GM23248 (cell line): ENCODE measurements at places on chromosomes 12 and 14.

GRCh38 chr14:94009767-94010166 is 12.7 kb downstream of the CCDC197 start:
- peak; percentile 64 for DNase-seq

DNA sequence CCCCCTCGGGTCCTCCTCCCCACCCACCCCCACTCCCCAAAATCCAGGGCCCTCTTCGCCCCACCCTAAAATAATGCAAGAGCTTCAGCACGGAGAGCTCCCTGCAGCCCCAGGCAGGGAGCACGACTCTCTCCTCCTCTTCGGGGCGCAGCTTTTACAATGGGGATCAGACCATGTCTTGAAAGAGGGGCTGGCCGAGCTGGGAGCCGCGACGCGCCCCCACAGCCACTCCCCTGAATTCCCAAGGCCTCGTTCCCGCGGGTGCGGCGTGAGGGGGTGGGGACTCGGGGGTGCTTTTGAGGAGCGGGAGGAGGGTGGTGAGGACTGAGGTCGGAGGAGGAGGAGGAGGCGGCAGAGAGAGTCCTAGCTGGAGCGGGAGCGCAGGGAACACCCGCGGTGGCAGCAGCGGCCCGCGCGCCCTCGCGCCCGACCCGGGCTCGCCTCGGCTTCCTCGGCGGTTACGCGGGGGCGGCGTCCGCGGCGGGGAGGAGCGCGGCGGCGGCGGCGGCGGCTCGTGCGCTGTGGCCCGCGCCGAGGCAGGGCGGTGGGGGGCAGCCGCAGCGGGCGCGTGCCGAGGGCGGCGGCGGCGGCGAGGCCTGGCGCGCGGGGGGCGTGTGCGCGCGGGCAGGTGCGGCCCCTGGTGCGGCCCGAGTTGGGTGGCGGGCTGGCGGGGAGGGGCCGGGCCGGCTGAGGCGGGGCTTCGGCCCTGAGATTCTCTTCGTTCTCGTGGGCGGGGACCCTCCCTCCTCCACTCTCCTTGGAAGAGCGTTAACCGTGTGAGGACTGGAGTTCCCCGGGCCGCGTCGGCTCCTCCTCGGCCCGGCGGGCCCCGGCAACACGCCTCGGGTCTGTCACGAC is at the start of gene ANKS1B:
ANKS1B (minus strand) TSS at position 666 of the 858 bp plus-strand sequence. CDS start 699 bp downstream, outside the sequence.
- DNase-seq, result peak; percentile 63

DNA sequence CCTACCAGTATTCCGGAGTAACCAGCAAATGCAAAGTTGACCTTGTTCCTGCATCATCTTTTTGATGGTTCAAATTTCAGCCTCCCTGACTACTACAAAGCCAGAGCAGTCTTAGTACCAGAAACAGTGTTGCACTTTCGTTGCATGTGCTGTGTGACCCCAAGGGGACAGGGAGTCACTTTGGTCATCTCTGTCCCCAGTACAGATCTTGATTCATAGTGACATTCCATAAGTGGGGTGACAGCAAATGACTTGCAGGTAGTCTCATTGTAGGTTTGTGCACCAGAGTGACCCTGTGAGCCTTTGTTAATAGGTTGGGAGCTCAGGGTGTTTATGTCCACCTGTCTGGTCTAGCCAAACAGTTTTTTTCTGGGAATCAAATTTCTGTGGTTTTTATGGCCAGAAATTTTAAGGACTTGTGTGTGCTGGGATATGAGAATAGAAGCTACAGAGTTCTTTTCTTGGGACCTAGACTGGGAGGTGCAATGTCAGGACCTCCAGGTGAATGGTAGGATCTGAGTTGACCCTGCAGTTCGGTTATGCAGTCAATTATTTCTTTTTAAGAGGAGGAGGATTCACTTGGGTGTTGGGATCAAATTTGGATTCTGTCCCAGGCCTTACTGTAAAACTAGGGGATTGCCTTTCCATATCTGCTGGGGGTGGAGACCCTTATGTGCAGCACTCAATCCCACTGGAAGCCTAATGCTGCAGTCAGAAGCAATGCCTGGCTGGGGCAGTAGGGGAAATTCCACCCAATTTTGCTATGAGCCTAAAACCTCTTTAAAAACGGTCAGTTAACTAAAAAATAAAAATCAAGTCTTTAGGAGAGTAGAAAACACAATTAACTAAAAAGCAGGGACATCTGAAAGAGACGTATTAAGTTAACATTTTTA is 10.1 kb downstream of the EIF5 start:
- no peak for DNase-seq

- no peak for DNase-seq
Measured at GRCh38 chr12:101375573-101375972, 32.0 kb downstream of the ARL1 start.

DNA sequence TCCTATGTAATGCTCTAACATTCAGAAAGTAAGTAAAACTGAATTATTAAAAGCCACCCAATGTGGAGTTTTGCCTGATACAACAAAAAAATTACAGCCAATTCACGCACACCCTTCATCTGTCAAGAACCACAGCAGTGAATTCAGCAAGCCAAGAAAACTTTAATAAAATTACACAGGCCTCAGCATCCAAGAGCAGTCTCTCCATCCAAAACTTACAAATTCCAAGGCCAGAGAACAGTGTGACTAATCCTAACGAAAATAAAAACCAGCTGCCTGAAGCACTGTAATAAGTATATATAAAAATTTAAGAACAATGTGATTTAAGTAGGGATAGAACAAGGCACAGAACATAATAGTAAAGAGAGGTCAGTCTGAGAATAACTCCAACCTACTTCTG is 54.2 kb downstream of the SIX6 start:
- peak; percentile 81 for DNase-seq

DNA sequence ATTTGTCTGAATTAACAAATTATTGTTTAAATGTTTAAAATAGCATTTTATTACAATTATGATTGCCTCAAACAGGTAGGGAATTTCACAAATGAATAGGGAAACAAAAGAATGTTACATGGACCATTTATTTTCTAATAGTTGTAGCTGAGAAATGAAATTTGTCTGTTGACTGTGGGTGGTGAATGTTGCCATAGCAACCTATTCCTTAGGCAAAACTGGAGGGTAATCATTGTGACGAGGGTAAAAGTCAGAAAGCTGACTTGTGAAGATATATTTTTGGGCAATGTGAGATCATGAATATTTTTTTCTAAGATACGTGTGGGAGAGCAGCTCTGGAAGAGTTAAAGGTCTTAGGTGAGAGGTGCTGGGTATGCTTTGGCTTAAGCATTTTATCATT is 24.2 kb upstream of the CLEC14A start:
- no peak for DNase-seq

GRCh38 chr14:53064475-53064874 is 88.6 kb downstream of the DDHD1 start:
- no peak for DNase-seq

DNA sequence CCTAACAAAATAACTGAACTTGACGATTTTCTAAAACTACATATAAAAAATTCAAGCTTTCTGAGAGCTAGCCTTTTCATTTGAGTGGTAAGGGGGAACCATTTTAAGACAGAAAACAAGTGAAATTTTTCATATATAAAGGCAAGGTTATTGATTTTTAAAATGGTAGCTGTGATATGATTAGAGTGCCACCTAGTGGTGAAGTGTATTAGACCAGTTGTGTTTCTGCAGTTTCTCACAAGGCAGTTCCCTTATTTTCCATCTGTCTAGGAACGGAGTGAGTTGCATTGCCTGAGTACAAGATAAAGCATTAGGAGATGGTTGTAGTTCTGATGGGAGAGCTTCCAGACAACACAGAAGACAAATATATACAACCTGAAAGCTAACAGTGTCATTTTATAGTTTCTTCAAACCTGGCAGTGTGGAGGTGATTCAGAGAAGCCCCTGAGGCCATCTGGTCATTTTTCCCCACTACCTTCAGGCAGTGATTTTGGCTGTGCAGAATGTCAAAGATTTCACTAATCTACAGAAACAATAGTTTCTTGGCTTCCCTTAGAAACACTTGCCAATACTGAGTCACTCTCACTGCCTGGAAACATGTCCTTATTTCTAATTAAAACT is 180.8 kb downstream of the C12orf50 start:
- peak; percentile 67 for DNase-seq

DNA sequence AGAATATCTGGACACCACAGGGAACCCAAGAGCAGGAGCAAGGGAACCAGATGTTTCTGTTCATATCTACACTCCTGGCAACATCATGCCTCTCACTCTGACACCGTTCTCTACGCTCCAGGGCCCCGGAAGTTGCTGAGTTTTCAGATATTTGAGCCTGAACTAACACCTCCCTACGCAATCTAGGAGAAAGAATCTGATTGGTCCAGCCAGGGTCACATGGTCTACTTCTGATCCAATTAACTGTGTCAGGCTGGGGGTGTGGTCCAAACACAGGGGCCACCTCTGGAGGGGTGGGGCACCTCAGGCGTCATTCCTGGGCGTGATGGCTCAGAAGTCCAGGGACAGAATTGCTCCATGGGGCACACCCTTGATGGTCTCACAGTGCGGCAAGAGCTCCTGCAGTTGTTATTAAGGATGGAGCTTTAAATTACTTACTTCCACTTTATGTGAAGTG is 165.5 kb downstream of the PTPN11 start:
- no peak for DNase-seq

DNA sequence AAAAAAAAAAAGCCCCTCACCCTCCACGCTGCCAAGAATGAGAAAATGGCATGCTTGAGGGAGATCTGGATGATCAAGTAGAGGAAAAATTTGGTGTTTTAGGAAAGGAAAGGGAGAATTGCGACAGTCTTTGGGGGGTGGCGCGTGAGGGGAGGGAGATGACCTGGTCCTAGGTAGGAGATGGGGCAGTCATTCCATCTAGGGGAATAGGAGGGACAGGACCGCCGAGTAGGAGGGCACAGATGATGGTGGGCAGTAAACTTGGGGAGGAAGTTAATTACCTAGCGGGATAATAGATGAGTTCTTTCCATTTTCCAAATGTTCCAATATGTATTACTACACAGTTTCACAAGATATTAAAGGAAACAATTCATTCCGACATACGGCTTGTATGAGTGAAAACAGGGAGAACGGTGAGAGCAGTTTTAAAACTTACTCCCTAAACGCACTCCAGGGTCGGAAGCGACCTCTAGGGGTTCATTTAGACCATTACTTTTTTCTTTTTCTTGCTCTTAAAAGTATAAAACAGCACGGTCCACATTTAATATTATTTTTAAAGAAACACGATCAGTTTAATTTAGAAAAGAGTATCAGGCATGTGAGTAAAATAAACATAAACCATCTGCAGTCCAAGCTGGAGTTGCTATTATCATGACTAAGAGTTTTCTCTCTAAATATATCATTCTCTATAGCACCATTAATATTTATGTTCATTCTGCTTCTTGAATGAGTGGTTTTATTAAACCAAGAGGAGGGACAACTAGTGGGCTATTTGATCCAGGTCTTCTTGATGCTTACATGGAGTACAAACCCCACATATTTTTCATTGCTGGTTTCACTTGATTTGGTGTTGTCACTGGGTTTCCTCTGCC is 3.0 kb upstream of the FNTB start:
- DNase-seq, result peak; percentile 78

DNA sequence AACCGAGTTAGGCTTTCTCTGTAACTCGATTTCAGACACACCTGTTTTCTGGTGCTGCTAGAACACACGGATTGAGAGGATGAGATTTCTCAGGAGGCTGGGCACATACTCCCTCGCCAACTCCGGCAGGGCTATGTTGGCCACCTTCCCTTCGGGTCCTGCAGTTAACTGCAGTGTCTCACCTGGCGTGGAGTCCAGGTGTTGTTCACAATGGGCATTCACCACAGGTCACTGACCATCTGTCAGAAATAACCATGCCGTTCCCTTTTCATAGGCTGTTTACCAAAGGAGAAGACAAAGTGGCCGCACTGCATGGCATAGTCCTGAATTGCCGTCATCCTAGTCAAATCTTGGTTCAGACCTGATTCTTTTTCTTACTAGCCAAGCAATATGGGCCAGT is 5.5 kb upstream of the KCNH3 start:
- DNase-seq, result no peak

- DNase-seq, result no peak
Measured at GRCh38 chr12:77314378-77315052, 249.1 kb upstream of the E2F7 start.

GRCh38 chr14:64628940-64629408 is 75.2 kb upstream of the PLEKHG3 start:
- peak; percentile 96 for DNase-seq

GRCh38 chr12:50085615-50086072 is 502 bp downstream of the SMARCD1 start:
- peak; percentile 42 for DNase-seq

DNA sequence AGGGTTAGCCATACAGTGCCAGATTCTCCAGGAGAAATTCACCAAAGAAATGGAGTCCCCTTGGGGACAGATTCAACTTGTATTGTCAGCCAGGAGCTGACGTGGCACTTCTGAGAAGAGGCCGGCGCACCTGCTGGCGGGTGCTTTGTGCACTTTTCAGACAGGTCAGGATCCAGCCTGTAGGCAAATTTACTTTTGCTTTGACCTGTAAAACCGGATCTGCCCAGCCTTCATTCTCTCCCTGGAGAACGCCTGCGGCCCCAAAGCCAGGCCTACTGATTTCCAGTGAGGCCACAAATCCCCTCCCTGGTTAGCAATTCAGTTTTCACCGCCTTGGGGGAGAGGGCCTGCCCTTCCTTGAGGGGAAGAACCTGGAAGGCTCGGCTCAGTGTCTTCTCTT is 17.4 kb downstream of the P2RX4 start:
- no peak for DNase-seq

- no peak for DNase-seq
Measured at GRCh38 chr12:124654666-124655047, 87.2 kb upstream of the NCOR2 start.

- DNase-seq, result peak; percentile 98
Measured at GRCh38 chr14:51547260-51547659, 104.5 kb upstream of the FRMD6 start.

DNA sequence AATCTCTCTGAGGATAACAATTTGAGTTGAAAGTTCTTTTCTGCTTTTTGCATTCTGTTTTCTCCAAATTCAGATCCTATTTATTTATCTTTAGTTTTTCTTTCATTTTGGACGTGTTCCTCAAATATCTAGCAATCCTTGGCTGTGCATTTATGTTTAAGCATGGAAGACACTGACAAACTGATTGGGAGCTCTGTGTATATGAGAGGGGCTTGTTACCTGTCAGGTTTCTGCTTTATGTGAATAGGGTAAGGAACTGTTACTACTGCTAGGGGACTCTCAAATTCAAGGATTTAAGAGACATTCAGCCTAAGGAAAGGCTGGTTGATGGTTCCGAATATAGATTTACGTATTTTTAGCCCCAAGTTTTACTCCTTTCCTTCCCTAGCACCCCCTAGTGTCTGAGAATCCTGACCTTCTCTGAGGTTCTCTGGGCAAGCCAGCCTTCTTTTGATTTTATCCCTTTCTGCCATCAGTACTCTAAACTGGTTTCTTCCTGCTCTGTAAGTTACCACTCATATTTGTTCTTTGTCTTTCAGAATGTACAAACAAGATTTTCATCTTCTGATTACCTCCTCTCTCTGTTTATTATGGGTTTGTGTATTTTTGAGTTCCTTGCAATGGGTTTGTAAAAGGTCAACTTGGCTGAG is 30.5 kb downstream of the YLPM1 start:
- DNase-seq, result peak; percentile 50

GRCh38 chr14:96272777-96273473 is 16.9 kb downstream of the BDKRB1 start:
- DNase-seq, result peak; percentile 45
